ENCODE measurements at places on chromosomes 2 and 18.

DNA sequence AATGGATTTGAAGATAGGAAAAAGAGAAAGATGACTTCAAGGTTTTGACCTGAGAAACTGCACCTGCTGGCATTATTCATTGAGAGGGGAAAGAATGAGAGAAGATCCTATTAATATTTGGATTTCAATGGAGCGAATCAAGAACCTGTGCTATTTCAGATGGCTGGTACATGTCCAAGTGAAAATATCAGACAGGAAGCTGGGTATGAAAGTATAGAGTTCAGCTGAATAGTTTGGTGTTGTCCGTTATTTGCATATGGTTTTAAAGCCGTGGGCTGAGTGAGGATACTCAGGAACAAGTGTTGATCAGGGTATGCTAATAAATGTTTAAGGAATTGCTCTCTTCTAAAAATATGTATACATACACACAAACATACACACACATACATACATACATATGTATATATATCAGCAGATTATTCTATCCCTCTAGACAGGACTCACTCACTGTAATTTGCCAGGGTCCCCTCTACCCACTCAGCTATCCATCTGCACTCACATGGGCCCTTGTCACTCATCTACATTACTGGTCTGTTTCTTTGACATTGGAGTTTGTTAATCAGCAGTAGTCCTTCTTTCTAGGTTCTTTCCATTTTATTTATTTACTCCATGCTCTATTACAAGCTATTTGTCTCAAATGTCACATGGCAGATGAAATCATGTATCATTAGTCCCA is 33.9 kb upstream of the IKZF2 start:
- no peak for DNase-seq

GRCh38 chr18:79888016-79888415 is 63.4 kb downstream of the SLC66A2 start:
- no peak for DNase-seq

GRCh38 chr18:57435846-57436190 is 644 bp downstream of the ONECUT2 start:
- DNase-seq, result no peak

GRCh38 chr18:37334631-37335408 is 230.8 kb downstream of the CELF4 start:
- DNase-seq, result no peak

GRCh38 chr18:79323471-79323870 is 72.3 kb upstream of the NFATC1 start:
- no peak for DNase-seq

- DNase-seq, result no peak
Observed at GRCh38 chr2:131493199-131493968, 1.2 kb upstream of the MZT2A start.

DNA sequence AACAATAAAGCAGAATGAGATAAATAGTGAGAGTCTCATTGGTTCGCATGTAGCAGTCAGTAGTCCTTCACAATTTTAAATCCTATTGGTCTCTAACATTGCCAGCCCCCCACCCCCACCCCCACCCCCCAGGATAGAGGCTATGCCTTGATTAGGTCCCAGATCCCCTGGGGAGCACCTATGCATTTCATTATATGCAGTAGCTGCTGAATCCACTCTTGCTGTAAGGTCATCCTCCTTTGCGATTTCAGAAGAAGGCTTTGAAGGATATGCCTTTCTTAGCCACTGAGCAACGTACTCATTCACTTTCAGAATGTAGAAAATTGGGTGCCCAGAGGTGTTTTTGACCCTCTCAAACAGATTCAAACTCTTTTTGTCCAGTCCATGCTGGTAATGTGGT is 382.8 kb upstream of the GALNT5 start:
- no peak for DNase-seq

GRCh38 chr2:44459739-44460138 is 98.0 kb downstream of the CAMKMT start:
- no peak for DNase-seq

GRCh38 chr2:23561088-23561487 is 176.1 kb downstream of the KLHL29 start:
- no peak for DNase-seq

- DNase-seq, result no peak
Observed at GRCh38 chr2:33650171-33650570, 51.1 kb upstream of the FAM98A start.

DNA sequence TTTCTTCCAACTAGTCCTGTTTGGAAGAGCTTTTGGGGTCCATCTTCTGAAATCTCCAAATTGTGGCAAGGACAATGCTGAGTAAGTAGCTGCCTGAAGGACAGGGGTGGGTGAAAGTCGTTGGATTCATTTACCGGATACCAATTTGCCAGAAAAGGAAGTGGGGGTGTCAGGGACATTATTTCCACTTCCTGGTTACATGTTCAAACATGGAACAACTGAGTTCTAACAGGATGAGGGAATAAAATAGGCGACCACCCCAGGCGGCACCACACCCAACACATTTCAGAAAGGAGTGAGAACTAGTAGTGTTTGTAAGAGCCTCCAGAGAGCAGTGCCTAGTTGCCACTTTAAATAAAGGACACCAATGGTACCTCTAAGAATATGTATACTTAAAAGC is 158.6 kb upstream of the SERTAD2 start:
- DNase-seq, result no peak

GRCh38 chr2:196520605-196521004 is 118.9 kb upstream of the CCDC150 start:
- DNase-seq, result no peak

DNA sequence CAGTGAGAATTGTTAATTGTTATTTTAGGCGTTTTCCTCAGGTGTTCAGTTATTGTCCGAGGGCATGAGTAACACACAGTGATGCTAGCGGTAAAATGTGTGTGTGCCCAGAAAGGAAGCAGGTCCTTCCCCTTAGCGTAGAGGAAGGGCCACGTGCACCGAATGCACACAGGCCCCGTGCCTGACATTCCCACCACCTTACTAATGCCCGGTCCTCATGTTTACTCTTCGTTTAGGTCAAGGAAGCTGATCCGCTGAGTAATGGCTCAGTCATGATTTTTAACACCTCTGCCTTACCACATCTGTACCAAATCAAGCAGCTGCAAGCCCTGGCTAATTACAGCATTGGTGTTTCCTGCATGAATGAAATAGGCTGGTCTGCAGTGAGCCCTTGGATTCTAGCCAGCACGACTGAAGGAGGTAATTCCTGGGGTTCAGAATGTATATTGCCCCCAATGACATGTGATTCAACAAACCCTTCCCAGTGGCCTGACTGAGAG is 76.7 kb downstream of the MERTK start:
- no peak for DNase-seq

- no peak for DNase-seq
Observed at GRCh38 chr18:3624546-3624934, 174.6 kb downstream of the TGIF1 start.

DNA sequence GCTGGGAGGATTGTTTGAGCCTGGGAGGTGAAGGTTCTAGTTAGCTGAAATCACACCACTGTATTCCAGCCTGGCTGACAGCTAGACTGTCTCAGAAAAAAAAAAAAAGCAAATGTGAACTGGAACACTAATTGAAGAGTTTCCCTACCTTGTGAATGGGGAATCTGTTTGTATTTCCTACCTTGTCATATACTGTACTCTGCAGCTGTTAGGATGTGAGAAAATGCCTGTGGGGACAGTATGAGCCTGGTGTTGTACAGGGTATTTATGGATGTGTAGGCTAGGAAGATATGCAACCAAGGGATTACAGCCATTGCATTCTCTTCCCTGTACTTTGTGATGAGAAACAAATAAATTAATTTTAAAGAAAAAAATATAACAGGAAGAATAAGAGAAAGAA is 113.3 kb upstream of the FAM117B start:
- DNase-seq, result no peak

- no peak for DNase-seq
Observed at GRCh38 chr2:163801486-163801885, 65.7 kb upstream of the FIGN start.

DNA sequence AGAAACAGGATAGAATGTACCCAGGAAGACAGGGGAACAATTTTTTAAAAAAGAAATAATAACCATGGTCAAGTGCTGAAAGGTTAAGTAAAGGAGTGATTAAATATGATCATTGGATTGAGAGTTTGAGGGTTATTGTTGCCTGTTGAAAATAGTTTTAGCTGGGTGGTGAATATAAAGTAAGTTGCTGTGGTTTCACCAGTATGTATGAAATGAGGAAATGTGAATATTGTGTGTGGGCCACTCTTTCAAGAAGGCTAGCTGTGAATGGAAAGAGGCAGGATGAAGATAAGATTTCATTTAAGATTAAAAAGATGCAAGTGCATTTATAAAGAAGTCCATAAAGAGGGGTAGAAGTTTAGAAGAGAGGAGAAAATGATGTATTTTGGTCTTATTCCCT is 53.8 kb downstream of the GULP1 start:
- no peak for DNase-seq

DNA sequence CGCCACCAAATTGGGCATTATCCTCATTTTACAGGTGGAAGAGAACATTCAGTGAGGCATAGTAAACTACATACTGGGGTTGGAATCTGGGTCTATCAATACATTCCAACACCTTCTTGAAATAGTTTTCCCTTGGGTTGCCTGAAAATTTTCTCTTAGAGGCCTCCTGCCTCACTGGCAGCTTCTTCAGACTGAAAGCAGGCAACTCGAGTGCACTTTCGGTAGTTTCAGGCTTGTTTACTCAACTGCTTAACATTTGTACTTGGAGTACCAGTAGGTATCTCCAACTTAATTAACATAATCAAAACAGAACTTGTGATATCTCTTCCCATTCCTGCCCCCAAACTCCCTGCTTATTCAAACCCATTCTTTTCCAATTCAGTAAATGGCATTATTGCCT is 36.2 kb upstream of the C2orf74 start:
- no peak for DNase-seq

DNA sequence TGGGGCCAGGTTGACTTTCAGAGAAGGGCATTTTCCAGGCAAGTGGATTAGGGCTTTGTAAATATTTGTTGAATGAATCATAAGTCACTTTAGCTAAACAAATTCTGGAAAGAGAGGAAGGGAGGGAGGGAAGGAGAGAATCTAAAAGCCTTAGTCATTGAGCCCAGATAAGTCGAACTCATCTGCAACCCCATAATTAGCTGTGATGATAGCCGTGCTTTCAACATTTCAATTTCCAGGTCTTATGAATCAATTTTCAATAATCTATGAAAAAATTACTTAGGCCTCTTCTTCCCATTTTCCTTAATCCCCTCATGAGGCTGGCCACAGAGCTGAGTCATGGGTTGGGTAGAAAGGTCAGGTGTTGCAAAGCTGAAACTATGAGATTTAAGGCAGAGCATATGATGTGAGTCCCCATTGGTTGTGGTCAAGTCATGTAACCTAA is 111.9 kb upstream of the MAPRE2 start:
- DNase-seq, result no peak

GRCh38 chr2:106314444-106314843 is 120.3 kb upstream of the UXS1 start:
- peak; percentile 16 for DNase-seq

GRCh38 chr2:120206022-120206581 is 17.1 kb downstream of the TMEM185B start:
- no peak for DNase-seq

DNA sequence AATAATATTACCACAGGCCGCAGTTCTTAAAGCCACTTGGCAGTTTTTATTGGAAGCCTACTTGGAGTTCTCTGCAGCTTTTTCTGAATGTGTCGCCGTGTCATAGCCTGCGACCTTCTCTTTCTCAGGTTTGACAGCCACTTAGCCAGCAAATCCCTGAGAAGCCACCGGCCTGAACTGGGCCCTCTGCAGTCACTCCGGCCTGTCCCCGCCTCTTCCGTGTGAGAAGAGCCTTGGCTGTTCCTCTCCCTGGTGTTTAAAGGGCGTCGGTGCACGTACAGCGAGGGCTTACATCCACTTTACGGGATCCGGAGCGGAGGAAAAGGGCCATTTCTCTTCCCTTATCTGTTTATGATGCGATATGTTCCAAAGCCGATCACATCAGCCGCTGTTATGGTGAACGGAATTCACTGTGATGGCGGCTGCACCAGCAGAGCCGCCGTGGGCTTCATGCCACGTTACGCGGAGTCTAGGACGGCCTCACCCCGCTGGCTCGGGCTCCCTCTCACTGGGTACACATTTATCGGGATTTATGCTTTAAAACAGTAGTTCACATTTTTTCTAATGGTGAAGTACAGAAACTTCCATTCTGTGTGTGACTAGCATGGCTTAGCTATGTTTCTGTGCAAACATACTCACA is 66.8 kb downstream of the GBX2 start:
- DNase-seq, result no peak

DNA sequence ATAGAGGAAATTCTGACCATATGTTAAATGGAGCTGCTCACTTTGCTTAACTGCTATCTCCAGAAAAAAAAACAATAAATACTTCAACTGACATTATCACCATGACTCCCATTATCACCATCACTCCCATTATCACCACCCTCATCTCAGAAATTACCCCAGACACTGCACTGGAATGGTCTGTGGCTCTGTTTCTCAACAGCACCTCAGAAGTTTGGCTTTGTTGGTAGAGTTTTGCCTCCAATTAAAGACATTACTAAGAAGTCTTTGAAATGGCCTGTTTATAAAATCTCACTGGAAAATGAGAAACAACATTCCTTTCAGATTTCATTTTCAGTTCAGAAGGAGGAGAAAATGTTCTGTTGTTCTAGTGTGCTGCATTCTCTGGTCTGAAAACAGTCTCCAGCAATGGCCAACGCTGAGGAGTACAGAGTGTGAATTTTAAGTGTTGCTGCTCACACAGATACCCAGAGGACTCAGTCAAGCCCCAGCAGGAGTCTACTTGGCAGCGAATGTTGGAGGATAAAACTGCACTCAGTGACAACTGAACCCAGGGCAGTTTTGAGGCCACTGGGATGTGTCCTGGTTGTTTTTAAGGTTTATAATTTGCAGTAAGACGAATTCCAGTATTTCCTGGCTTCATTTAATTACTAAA is 364.5 kb upstream of the CDH2 start:
- DNase-seq, result no peak

DNA sequence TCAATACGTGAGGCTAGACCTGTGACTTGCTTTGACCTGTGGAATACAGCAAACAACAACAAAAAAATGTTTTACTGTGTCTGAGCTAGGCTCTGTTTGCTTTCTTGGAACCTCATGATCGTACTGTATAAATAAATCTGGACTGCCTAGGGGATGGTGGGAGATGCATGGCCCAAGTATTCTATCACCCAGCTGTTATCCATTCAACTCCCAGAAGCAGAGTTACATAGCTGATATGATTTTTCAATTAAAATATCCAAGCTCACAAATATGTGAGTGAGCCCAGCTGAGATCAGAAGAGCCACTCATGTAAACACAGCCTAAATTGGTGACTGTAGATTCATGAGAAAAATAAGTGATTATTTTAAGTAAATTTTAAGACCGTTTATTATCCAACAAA is 154.1 kb upstream of the THUMPD2 start:
- DNase-seq, result no peak

- no peak for DNase-seq
Observed at GRCh38 chr2:168178520-168179324, 68.7 kb downstream of the STK39 start.

GRCh38 chr2:71121479-71121878 is 8.6 kb downstream of the MCEE start:
- no peak for DNase-seq

GRCh38 chr2:75055142-75055819 is 96.8 kb downstream of the POLE4 start:
- no peak for DNase-seq

Measured in CD4-positive, alpha-beta memory T cell (primary cell).